ENCODE measurements at places on chromosomes 5 and 9.
A peak's percentile ranks its signal among the peaks of the same experiment; 100 is the strongest.

DNA sequence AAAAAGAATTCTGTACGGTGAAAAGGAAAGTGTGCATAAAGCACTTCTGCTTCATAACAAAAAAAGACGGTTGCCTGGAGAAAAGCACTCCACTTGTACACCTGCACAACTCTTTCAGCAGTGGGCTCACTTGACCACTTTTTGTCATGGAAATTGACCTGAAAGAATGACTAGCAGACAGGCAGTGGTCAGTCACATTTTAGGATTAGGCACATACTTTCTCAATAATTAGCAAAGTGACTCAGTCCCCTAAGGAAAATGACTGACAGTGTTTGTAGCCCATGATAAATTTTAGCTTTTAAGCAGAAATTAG, 169.3 kb downstream of the FANCC start:
- no peak for DNase-seq

- no peak for DNase-seq
These were observed 15.0 kb downstream of the ACSL6 start for GRCh38 chr5:131996210-131997025.

DNA sequence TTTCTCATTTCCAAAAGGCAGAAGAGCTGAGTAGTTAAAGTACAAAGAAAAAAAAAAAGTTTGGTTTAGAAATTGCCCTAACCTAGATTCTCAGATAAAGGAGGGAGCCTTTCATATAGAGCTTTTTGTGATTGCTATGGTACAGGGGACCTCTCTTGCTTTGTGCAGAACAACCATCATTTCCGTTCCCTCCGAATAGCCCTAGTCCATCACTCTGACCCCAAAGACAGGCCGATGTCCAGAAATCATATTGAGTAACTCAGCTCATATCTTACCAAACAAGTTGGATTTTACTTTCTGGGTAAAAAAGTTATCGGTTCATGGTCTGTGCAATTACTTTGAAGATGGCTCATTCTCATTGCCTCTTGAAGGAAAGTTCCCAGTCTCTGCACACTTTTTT, 36.7 kb upstream of the COL15A1 start:
- DNase-seq, result no peak

DNA sequence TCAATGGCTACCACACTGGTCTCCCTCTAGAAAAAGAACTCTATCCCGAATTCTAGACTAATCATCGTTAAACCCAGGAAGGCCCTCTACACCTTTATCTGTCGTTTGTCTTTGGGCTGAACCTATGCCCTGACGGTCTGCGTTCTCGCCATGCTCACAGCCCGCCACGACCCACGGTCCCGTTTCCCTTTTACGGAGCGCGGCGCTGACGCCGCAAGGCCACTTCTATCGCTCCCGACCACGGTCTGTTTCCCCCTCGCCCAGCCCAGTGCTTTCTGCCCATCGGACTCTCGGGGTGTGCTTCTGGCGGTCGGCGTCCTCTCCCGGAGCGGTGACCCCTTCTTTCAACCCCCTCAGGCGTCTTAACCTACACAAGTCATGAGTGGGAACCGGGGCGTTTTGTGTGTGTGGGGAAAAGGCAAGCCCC, 974 bp downstream of the C9orf40 start:
- DNase-seq, result peak; percentile 25

DNA sequence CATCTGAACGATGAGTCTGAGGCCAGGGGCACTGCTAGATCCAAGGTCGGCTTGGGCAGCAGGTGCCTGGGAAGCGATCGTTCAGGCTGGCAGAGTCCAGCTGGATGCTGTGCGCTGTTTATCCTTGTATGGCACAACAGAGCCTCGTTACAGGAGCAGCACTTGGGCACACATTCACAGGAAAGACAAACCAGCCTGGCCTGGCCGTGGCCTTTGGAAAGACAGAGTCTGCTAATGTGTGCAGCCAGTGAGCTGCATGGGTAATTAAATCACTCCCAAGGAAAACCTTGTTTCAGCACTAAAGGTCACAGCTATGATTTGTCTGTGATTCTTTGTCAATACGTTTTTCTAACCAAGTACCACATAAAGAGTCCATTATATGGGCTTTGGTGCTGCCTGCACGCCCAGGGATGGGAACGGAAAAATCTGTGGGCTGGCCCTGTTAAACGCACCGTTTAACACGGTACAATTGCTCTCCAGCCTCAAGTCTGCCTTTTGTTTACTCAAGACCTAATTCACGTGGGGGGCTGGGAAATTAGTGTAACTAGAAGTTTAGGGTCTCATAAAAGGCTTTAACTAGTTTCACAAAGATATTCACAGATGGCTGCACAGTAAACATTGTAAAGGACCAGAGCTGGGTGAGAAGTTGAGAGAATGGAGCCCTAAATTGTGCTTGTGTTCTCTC, 509.3 kb downstream of the KDM4C start:
- no peak for DNase-seq

GRCh38 chr9:24245988-24246387, 299.7 kb downstream of the IZUMO3 start:
- no peak for DNase-seq

DNA sequence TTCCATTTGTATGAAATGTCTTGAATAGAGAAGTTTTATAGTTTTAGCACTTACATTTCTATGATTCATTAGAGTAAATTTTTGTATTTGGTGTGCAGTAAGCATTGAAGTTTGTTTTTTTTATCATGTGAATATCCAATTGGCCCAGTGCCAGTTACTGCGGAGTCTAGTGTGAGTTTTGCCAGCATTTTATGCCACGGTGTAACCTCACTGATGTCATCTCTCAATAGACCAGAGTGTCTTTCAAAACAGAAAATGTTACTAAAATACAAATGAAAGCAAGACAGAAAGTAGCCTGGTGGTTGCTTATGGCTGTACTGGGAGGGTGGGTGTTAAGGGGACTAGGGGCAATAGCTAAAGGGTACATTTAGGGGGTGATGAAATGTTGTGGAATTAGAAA, 62.8 kb downstream of the IPPK start:
- no peak for DNase-seq

- DNase-seq, result no peak
These were observed 30.8 kb downstream of the DAB2IP start for GRCh38 chr9:121682201-121682600.

DNA sequence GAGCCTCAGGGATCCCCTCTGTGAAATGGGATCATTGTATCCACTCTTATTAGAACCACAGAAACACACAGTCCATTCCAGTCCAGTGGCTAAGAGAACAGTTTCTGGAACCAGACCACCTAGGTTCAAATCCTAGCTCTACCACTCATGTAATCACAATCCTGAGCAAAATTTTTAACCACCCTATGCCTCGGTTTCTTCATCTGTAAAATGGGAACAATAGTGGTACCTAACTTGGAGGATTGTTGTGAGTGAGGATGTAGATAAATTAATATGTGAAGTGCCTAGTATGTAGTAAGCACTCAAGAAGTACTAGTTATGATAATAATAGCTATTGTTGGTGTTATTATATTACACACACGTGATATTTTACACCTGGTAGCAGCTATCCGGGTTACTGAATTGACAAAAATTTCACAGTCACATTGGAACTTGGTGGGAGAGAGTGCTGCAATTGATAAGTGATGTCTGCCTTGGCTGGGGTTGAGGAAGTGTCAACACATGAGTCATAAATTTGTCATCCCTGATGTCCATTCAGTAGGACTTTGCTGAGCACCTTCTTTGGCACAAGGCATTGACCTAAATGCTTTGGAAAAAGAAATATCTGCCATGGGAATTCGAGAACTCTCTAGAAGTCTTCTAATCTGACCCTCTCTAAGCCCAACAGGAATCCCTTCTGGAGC, 68.4 kb downstream of the COL27A1 start:
- no peak for DNase-seq

DNA sequence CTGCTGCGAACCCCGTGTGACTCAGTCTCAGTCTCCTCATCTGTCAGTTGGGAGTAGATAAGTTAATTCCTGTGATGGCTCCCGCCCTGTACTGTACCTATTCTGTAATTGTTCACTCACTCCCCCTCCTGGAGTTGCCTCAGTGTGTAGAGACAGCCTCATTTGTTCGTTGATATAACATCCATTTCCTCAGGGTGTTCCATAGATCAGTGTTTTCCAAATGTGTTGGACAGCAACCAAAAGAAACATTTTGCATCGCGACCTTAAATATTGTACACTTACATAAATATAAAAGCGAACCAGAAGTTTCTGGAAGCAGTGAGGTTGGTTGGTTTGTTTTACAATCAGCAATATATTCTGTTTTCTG, 698 bp downstream of the NFX1 start:
- DNase-seq, result no peak

GRCh38 chr5:109998726-109999125, 309.0 kb downstream of the MAN2A1 start:
- no peak for DNase-seq

DNA sequence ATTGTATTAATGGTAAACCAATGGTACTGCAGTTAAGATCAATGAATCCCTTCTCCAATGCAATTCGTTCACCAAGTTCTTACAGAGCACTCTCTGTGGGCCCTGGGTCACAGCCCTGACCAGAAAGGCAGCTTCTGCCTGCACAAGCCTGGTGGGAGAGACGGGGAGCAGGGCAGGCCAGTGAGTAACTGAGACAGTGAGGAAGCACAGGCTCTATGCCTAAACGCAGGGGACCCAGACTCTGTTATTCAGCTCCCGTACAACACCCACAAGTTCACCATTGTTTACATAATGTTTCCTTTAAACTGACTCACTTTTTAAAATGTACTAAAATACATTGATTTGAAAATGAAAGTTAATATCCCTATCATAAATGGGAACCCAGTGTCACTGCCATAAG, 40.5 kb upstream of the CTSL start:
- DNase-seq, result no peak

DNA sequence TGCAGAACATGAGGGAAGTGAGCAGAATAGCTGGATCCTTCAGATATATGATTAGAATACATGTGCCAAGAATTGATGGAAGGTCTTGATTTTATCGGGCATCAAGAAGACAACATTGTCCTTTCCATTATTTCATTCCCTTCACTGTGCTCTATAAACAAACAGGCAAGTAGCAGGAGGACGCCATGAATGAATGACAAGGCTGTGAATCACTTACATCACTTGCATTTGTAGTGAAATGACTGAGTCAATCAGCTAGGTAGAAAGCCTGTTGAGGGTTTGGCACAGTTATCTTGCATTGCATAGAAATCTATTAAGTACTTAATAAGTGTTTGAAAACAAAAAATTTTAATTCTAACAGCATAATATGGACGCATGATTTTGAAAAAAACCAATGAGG, 548.8 kb upstream of the IZUMO3 start:
- DNase-seq, result no peak

- no peak for DNase-seq
These were observed 3.4 kb upstream of the RHOBTB3 start for GRCh38 chr5:95727764-95728191.

DNA sequence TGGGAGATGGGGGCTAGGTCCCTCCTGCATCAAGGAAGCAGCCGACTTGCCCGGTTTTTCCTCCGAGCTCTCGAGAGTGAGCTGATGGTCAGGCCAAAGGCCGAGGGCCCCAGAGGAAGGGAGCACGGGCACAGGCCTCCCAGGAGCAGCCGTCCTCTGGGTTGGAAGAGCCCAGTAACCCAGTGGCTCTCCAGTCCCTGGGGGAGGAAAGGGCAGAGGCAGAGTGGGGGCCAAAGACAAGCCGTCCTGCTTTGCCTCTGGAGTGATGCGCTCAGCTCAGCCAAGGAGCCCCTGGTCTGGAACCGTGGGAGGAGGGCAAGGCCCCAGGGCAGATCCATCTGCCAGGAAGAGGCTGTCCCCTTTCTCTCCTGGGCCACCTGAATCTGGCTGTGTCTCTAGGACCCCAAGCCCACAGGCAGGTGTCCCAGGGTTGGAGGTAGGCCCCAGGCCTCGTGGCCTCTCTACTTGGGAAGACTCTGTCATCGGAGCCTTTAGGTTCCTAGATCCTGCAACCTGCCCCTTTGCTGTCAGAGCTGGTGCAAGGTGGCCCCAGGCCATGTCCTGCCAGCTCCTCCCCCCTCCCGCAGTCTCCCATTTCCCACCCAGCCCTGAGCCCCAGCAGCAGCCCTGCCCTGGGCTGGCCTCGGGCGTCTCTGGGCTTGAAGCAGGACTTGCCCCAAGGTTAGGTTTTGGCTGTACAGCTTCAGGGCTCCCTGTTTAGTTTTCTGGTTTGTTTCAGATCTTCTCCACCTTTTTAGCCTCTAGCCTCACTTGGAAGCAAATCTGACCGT, 224.1 kb downstream of the CACNA1B start:
- DNase-seq, result no peak

DNA sequence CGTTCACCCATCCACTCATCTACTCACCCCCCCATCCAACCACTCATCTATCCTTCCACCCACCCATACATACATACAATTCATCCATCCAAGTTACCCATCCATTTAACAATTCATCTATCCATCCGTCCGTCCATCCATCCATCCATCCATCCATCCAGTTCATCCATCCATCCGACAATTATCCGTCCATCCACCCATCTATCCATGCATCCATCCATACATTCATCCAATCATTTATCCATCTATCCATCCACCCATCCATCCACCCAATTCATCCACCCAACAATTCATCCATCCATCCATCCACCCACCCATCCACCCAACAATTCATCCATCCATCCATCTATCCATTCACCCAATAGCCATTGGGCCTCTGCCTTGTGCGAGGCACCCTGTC, 173.2 kb upstream of the MVB12B start:
- no peak for DNase-seq

GRCh38 chr9:92535940-92536850, at the start of gene ECM2:
ECM2 (minus strand) TSS chr9:92535990; CDS start chr9:92522866, 13,124 bp downstream.
- no peak for DNase-seq

GRCh38 chr9:94112716-94113465, 28.6 kb downstream of the PTPDC1 start:
- no peak for DNase-seq

GRCh38 chr9:125960626-125961025, 213.5 kb downstream of the PBX3 start:
- DNase-seq, result no peak

DNA sequence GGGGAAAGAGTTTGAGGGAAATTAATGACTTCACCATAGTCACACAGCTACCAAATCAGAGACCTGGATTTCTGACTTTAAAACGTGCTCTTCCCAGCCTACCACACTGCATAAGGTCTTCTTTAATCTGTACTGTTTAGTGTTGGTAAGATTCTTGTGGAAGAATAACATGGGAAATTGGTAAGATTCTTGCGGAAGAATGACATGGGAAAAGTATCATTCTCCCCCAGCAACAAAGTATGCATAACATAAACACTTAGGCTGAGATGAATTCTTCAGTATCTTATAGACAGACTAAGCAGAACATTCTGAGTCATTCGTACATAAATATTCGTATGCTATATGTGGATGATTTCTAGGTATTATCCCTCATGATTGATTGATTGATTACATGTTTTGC, 170.4 kb downstream of the FOCAD start:
- DNase-seq, result no peak

DNA sequence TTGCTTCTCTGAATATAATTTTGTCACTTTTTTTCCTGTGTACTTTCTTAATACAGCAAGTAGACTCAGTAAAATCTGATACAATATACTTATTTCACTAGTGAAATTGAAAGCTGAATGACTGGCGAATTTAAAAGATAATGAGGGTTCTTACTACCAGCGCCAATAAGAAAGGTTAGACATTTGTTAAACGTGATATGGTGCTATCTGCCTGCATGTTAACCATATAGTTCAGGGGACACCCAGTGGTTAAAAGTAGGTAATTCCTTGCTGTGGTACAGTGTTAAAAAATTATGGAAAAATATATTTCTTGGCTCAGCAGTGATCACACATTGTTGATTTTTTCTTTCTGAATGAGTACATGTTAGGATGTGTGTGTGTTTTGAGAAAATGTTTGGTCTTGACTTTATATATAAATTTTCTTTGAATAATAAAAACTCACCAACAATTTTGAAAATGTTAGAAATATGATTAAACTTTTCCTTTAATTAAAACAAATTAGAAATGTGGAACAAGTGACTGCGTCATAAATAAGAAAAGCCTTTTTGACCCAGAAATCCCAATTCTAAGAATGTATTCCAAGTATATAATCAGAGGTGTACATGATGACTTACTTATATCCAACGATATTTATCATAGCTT, 25.8 kb downstream of the CAST start:
- no peak for DNase-seq
